ENCODE measurements at places on chromosomes 2 and 18.
A peak's percentile ranks its signal among the peaks of the same experiment; 100 is the strongest.

DNA sequence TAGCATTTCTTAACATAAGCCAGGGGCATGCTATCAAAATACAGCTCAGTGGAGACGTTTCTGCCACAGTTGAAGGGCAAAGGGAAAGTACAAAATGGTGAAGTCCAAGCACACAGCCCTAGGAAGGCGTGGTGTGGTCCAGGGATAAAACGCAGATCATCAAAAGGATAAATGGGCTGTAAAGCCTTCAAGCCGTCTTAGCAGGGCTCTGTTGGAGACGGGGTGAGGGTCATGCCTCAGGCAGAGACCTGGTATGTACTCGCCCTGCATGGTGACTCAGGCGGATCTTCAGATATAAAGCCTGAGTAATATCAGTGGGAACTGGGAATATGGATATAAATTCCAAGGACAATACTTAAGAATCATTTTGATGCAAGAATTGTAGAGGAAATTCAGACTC, 61.2 kb downstream of the NGEF start:
- DNase-seq, result no peak

GRCh38 chr2:74552914-74553811, 579 bp downstream of the LOXL3 start:
- no peak for DNase-seq

- DNase-seq, result peak; percentile 48
Observed at GRCh38 chr2:127155028-127155581, 48.2 kb upstream of the BIN1 start.

DNA sequence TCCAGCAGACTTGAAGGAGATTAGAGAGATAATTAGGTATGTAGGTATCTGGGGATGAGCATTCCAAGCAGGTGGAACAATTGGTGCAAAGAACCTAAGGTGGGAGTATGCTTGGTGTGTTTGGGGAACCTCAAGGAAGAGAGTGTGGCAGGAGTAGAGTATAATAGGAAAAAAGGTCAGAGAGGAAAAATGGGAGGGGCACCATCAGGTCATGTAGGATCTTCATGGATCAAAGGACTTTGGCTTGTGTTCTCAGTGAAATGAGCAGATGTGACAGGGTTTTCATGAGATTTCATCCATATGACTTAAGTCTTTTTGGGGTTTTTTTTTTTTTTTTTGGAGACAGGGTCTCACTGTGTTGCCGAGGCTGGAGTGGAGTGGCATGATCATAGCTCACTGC, 47.3 kb downstream of the RBBP8 start:
- no peak for DNase-seq

DNA sequence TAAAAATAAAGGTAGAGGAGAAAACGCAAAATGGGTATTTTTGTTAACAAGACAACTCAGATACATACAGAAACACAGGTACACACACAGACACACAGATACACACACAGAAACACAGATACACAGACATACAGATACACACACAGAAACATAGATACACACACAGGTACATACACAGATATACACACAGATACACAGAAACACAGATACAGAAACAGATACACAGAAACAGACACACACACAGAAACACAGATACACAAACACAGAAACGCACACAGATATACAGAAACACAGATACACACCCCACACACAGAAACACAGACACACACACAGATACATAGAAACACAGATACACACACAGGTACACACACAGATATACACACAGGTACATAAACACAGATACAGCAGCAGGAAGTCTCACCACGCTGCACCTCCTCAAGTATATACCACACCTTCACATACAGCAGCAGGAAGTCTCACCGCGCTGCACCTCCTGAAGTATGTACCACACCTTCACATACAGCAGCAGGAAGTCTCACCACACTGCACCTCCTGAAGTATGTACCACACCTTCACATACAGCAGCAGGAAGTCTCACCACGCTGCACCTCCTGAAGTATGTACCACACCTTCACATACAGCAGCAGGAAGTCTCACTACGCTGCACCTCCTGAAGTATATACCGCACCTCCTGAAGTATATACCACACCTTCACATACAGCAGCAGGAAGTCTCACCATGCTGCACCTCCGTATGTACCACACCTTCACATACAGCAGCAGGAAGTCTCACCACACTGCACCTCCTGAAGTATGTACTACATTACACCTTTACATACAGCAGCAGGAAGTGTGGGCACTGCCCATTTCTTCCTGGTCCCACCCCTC, 250.5 kb downstream of the HDAC4 start:
- peak; percentile 49 for DNase-seq

GRCh38 chr2:156430980-156431358, 5.2 kb upstream of the GPD2 start:
- DNase-seq, result no peak

- DNase-seq, result no peak
Observed at GRCh38 chr2:168490946-168491605, 35.0 kb downstream of the CERS6 start.

GRCh38 chr2:36455788-36456187, 100.2 kb downstream of the CRIM1 start:
- DNase-seq, result no peak

DNA sequence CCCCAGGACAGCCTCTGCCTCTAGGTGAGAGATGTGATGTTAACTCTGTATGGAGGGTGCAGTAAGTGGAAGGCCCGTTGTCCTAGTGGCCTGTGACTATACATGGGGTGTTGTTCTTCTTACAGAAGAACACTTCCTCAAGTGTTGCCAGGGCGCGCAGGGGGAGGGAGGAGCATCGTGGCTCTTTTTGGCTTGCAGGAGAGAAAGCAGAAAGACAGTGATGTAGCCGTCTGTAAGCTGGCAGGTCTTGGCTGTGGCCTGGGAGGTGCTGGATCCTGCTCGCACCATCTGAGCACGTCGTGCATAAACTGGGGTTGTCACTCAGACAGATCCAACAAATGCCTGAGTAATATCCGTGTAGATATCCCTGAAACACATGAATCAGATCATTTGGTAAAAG, 44.3 kb downstream of the ZNF236 start:
- no peak for DNase-seq

DNA sequence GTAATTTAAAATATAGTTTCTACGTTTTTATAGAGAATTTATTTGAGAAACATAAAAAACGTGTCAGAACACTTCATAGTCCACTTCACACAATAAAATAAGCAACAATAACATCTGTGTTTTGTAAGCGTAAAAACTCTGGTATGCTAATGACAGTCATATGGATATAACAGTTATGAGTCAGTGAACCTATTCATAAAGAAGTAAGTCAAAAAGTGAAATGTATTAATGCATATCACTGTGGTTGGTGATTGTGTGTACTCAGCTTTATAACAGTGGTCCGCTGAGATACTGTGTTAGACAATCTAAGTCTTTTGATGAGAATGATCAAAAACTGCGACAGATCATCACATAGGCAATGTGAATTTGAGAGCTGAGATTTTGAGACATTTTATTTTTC, 153.2 kb downstream of the WDR7 start:
- no peak for DNase-seq

DNA sequence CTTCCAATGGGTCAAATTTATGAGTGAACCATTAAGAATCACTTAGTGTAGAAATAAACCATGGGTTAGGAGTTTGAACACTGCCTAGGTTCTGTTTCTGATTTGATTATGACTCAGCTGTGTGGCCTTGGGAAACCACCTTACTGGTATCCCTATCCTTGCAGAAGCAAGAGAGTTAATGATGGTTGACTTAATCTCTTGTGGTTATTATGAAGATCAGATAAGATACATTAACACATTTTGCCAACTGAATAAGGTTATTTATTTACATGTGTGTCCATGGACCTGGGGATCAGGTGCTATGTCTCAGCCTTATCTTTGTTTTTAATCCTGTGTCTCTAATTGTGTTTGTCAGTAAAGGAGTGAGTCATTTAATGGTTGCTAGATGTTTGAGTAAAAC, 5.4 kb upstream of the KCNJ13 start:
- DNase-seq, result no peak

- no peak for DNase-seq
Observed at GRCh38 chr2:191942739-191943103, 95.8 kb upstream of the CAVIN2 start.

GRCh38 chr2:128166746-128167353, 75.8 kb downstream of the UGGT1 start:
- no peak for DNase-seq

DNA sequence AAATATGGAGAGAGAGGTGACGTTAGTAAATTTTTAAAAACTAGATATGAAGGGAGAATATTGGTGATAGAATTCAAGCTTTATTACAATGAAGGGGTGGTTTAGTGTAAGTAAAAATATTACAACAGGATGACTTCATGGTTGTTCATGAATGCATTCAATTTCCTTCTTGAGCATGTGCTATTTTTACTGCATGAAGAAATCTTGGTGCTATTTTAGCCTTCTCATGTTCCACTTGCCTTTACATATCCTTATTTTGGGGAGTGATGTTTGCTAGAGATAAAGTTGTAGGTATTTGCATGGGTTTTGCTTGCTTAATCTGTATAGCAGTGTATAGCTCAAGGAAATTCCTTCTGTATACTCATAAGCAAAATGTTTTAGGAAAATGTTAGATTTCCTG, 195.0 kb upstream of the MMADHC start:
- DNase-seq, result no peak

DNA sequence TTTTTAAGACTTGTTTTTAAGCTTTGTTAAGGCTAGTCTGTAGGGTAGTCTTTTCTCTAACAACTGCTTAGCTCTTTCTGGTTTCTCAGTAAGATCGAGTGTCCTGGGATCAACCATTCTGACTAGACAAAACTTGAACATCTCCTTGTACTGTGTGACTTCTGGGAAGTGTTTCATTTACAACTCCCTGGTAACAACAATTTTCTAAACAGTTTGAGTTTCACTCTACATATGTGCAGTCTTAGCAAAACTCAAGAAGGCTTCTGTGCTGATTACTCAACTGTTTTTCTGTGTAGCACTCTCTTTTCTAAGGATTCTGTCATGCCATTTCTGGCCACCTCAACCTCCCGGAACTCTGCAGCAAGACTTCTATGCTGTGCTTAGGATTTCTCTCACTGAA, 204.5 kb downstream of the KIAA1328 start:
- DNase-seq, result no peak

DNA sequence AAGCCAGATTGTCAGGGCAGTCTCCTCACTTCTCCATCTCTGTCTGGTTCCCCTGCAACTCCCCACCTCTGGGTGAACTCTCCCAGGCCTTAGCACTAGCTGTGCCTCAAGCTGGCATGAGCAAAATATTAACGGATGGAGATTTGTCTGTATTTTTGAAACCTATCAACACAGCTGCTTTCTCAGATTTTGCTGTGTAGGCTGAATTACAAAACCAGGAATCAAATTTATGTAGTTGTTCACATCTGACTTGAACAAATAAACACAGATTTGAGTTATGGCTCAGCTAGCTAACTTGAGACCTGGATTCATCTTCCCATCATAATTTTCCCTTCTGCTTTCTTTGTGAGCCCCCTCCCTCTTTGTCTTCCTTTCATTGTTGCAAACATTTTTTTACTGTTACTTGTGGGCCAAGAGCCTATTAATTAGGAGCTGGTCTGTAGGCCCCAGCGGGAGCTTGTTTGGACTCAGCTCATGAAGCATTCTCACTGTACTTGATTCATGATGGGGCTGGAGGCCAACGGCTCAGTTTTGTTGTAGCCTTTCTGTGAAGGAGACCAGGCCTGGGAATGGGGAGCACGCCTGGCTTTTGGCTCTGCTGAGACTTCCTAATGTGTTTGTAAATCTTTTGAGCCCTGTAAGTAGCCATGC, 164.1 kb upstream of the GATA6 start:
- no peak for DNase-seq

- no peak for DNase-seq
Observed at GRCh38 chr18:9380621-9381395, 46.2 kb downstream of the TWSG1 start.

GRCh38 chr2:217729421-217730053, 273.3 kb downstream of the TNS1 start:
- peak; percentile 76 for DNase-seq

All from sciatic nerve (tissue), 2 donors.